ENCODE measurements at places on chromosomes 3 and 15.

GRCh38 chr3:24185738-24186384 lies 240.8 kb downstream of the NR1D2 start:
- DNase-seq, result peak; percentile 58

DNA sequence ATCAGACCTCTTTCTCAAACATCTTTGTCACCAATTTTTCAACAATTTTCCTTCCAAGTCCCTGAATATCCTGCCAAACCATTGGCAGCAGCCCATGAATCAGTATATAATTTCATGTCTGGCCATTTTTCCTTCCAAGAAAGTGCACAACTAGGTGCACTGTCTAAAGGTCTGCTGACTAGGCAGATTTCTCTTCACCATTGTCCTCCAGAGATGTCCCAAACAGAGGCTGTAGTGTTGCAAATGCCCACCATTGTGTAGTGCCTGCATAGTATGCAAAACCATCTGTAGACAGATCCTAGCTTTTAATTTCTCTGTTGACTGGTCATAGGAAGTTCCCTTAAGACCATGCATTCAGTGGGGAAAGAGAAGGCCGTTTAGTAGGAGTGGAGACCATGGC lies 25.0 kb upstream of the GOLGA6L2 start:
- no peak for DNase-seq

DNA sequence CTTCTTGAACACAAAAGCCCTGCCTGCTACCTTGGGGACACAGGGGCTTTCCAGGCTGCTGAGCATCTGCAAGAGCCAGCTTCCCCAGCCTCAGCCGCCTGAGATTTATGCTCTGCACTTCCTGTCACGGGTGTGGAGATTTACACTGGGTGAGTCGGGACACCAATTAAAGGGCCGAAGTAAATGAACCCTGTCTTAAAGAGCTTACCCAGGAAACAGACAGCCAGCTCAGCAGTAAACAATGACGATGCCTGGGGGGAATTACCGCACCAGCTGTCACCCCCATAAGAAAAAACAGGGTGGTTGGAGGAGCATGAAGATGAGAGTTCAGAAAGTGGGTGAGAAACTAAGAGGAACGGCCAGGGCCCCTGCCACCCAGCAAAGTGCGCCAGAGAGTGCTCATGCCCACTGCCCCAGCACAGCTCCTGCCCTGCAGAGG lies 37.5 kb upstream of the IQSEC1 start:
- no peak for DNase-seq

DNA sequence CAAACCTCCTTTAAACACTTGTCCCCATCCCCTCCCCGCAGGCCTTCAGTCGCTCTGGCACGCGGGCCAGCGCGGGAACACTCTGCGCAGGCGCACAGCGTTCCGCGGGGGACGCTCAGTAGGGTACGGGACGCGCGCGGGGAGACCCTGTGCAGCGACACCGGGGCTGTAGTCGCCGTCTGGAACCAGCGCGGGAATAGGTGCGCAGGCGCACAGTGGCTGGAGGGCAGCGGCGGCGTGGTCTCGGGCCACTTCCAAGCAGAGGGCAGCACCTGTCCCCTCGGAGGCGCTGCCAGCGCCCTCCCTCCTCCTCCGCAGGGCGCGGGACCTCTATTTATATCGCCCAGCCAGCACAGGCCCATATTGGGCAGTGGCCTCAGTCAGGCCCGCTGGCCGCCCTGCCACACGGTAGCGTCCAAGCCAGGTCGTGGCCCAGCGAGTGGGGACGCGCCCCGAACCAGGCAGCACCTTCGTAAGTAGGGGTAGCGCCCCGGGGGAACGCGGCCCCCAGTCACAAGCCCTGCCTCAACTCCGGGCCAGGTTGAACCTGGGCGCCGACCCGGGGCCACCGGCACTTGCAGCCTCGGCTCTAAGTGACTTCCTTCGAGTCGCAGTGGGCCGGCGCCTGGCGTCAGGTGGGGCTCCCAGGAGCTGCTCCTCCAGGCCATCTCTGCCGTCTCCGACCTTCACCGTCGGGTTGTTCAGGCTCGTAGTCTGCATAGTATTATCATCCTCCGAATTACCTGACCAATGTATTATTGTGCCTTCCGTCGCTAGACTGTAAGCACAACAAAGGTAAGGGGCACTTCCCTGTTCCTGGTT lies at the start of gene KBTBD12:
Gene KBTBD12 (plus strand): TSS at position 118 of the 822 bp plus-strand sequence. CDS start 7,830 bp downstream, outside the sequence.
- no peak for DNase-seq

DNA sequence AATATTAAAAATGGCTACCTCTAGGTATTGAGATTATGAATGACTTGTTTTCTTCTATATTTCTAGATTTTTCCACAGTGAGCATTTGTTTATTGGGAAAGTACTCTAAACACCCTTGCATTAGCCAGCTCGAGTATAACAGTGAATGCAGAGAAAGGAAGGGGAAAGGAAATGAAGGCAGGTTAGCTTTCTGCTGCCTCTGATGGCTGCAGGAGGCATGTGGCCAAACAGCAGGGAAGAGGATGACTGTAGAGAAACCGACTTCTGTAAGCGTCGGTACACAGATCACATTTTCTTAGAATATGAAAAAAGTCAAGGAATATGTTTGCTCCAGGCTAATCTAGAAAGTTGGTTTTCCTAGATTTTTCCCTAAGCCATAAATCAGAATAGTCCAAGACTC lies 19.8 kb downstream of the GNB5 start:
- no peak for DNase-seq

DNA sequence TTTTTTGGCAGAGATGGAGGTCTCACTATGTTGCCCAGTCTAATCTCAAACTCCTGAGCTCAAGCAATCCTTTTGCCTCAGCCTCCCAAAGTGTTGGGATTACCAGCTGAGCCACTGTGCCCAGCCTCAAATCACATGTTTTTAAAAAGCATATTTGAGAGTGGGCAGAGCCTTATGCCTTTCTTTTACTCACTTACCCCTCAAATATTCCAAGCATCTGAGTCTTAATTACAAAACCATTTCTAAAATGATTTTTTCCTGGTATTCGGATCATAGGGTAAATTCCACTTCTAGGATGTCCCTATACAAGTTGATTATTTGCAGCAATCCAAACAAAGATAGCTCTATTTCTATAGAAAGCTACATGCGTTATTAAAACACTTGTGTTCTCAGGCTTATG lies 106.1 kb downstream of the RFTN1 start:
- DNase-seq, result no peak

DNA sequence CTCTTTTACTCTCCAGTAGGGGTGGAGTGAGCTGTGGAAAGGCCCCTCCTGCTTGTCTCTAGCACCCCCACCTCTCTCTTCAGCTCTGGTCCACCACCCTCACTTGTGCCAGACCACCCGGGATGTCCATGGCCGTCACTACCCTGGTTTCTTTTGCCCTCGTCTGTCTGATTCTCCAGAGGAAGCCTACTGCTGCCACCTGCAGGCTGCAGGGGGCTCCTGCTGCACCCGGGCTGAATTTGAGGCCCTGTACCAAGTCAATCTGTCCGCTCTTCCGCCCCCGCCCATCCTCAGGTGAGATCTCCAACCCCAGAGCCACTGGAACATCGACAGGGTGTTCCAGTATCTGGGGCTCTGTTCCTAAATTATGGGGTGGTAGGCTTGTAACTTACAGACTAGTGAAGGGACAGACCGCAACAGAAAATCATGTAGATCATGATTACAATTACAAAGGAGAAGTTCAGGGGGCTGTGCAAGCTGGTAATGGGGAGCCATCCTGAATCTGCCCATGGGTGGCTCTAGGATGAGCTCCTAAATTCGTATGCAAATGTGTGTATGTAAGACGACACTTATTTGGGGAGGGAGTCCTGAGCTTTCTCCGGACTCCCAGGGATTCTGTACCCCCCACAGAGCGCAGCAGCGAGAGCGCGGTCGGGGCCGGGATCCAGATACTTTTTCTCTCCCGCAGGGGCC lies 683 bp upstream of the UNC45A start:
- peak; percentile 82 for DNase-seq

GRCh38 chr3:181689546-181689945 lies 22.2 kb upstream of the SOX2 start:
- DNase-seq, result no peak

DNA sequence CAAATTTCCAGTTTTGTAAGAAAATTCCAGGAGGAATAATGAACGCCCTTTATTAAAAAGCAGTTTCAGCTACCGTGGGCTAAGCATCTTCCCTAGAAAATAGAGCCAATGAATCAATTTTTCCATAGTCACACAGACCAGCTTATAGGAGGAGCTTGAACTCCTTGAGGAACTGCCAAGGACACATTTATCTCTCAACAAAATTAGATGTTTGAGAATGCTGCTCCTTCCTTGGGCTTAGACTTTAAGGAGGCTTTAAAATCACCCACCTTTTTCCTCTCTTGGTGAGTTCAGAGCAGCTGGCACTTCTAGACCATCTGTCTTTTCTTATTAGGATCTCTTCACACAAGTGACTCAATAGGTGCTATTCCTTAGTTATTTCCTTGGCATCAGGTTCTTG lies 588.0 kb downstream of the SQOR start:
- no peak for DNase-seq

DNA sequence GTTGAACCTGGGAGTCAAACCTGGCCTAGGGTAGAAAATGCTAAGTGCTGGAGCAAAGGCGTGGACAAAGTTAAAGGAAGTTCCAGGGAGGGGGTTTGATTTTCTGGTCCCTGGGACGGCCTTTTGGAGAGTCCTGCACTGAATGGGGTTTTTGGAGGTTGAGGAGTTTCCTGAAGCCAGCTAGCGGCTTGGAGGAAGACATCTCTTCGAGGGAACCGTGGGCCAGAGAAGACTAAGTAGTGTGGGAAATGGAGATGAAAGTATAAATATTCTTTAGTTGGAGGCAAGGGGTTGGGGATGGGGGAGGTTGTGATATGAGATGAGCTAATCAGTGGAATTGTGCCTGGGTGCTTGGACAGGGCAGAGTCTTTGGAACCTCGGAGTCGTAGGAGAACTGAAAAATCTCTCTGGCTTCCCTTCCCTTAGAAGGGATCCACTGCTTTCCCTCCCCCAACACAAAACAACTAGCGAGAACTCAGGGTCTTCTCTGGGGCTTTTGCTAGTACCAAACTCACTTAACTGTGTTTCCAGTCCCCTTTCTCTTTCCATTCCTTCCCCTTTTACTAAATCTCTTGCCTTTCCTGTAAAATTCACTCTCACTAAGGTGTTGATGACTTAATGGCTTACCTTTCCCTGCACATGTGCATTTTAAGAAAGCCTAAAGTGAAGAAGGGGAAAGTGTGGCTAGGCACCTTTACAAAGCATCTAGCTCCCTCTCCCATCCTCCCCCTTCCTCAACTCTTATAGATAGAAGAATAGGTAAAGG lies 1.0 kb downstream of the LPP start:
- no peak for DNase-seq

DNA sequence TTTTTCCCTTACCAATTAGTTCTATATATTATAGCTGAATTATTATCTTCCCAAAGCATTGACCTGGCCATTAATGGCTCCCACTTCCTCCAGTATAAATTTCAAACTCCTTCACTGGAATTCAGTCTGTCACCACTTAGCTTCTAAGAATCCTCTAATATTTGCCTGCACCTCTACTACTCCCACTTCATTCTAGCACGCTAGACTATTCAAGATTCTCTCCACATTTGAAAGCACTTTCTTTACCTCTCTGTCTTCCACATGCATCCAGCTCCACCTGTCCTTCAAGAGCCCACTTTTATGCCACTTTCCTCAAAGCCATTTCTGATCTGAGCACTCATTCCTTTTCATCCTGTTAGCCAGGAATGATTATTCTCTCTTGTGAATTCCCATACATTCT lies 15.0 kb downstream of the SENP8 start:
- DNase-seq, result no peak

GRCh38 chr15:64681424-64682024 lies 93.9 kb downstream of the RBPMS2 start:
- DNase-seq, result peak; percentile 78

- no peak for DNase-seq
Measured at GRCh38 chr15:52438047-52438446, 90.6 kb downstream of the MYO5A start.

- DNase-seq, result no peak
Measured at GRCh38 chr3:71062037-71062932, 521.2 kb downstream of the FOXP1 start.

GRCh38 chr3:49670940-49671290 lies 3.2 kb upstream of the APEH start:
- no peak for DNase-seq

DNA sequence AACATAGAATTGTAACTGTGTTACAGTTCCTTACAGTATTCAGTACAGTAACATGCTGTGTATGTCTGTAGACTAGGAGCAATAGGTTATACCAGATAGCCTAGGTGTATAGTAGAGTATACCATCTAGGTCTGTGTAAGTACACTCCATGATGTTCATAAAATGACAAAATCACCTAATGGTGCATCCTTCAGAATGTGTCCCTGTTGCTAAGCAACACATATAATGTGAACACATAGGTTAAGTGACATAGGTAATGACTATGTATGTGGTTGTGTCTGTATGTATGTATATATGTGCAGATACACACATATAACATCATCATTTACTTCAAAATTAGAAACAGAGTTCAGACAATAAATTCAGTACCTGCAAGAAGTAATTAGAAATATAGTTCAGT lies 146.8 kb upstream of the GAP43 start:
- no peak for DNase-seq

GRCh38 chr3:128056258-128056657 lies 4.0 kb downstream of the SEC61A1 start:
- DNase-seq, result no peak

GRCh38 chr15:48710952-48711495 lies 65.5 kb upstream of the FBN1 start:
- DNase-seq, result no peak

GRCh38 chr15:39242345-39242744 lies 338.5 kb upstream of the THBS1 start:
- DNase-seq, result no peak

DNA sequence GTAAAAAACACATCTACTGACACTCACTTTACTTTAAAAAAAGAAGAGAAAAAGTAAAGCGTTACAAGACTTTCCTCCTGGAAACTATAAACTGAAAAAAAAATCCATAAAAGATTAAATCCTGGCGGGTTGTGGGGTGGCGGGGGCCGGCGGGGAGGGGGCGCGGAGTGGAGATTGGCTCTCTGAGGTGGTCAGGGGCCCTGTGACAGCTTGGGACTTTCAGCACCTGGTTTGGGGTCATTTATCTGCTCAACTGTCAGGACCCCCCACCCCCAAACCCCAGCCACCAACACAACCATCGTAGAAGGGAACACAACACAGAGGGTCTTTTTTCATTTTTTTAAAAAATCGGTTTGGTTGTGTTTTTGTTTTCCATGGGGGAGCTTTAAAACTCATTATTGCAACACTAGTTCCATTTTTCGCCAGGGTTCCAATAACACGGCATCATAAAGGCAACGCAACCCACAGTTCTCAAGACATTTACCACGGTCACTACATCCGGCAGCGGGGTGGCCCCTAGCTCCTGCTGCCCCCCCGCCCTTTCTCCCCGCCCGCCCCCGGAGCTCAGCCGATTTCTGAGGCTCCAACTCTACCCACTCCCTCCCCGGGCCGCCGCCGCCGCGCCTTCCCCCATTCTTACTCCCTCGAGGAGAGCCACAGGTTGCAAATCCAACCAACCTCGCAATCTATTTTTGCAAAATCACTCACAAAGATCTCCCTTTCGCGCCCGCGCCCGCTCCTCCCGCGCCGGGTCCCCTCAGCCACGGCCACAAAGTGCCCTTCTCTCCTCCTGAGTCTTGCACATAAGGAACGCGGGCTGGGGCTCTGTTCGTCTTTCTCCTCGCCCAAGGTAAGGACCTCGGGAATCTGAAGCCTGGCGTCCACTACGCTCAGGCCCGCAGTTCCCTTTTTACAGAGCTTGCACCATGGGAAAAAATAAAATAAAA lies 1.8 kb downstream of the BCL6 start:
- peak; percentile 29 for DNase-seq

- DNase-seq, result no peak
Measured at GRCh38 chr3:65685621-65686235, 353.0 kb downstream of the MAGI1 start.
